ENCODE measurements at places on chromosomes 13 and 19. TPM values are rescaled to one million over a fixed set of nuclear protein-coding genes. Genes with fewer than 3 reads are reported as not detected.

Gene ZNF418
- 64.3 TPM for total RNA-seq

Gene CNN2
- 9.5 TPM for total RNA-seq

Gene NLRP5
- total RNA-seq: not detected

Gene URAD
- not detected for total RNA-seq

Gene RGL3
- not detected for total RNA-seq

Gene CABP5
- not detected for total RNA-seq

GRCh38 chr13:42883771-42884467, 102.5 kb downstream of the FAM216B start:
- no peak for DNase-seq

DNA sequence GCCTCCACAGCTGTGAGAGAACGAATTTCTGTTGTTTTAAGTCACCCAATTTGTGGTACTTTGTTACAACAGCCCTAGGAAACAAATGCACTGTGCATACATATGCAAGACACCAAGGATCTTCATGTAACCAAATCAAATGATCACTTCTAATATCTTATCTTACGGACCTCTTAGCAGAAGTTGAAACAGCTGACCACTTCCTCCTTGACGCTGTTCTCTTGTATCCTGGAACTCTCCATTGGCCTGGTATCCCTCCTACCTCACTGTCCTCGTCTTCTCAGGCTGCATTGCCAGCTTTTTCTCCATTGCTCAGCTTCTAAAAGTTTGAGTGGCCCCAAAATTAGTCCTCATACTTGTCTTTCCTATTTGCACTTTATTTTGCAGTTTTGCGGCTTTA, 200.4 kb downstream of the DLEU7 start:
- DNase-seq: no peak

GRCh38 chr19:16366433-16367260, 42.0 kb downstream of the KLF2 start:
- DNase-seq: no peak

- DNase-seq: no peak
These were observed 19.5 kb upstream of the NDUFS7 start for GRCh38 chr19:1364070-1364704.

DNA sequence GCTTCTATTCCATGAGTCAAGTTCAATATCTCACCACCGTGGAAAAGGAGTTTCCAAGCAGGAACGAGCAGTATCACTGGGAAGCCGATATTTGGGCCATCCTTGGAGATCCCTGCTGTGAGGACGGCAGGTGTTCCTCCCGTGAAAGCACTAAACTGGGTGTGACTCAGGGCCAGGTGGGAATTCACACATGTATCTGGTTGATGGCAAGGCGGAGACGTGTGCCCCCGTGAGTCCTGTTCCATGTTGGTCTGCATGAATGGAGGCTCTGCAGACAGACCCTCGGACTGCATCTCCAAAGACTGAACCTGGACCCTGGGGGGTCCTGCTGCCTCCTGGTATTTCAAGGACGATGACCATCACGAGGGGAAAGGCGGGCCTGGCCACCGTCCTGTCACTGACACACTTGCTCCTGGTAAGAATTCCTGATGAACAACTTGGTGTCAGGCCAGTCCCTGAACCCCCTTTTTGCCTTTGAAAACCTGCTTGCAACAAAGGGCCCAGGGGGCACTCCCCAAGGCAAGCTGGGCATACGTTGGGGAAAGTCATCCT, 22.8 kb upstream of the GAS6 start:
- no peak for DNase-seq

- no peak for DNase-seq
These were observed 15.4 kb upstream of the KPTN start for GRCh38 chr19:47499371-47499770.

Data from occipital lobe (tissue), 3 donors.